ENCODE measurements at places on chromosomes 1 and 21.

GRCh38 chr1:176963181-176963580, 201.3 kb downstream of the ASTN1 start:
- no peak for ATAC-seq

GRCh38 chr1:77706321-77706720, 23.9 kb upstream of the ZZZ3 start:
- no peak for ATAC-seq

DNA sequence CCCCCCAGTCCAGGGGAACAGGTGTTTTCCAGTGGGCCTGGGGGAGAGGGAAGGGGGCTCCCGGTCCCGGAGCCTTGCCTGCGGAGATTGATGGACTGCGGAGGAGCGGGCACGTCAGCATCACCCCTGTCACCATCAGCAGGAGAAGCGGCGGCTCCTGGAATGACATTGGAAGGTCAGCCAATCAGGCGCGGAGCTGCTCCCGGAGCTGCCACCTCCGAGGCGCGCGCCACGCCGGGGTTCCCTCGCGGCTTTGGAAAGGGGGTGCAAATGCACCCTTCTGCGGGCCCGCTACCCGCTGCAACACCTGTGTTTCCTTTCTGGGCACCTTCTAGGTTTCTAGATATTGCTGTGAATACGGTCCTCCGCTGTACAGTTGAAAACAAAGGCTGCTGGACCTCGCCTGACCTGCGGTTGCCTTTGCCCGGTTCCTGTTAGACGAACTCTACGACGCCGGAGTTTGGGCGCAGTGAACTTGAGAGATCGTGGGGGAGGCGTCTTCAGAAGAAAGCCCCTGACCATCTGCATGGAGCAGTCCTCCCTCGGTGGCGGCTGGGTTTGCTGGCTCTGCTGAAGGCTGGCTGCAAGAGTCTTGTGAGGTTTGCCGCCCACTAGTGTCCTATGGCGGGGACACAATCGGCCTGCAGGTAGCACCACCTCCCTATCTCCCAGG, 5.3 kb downstream of the DSCAM start:
- no peak for ATAC-seq

DNA sequence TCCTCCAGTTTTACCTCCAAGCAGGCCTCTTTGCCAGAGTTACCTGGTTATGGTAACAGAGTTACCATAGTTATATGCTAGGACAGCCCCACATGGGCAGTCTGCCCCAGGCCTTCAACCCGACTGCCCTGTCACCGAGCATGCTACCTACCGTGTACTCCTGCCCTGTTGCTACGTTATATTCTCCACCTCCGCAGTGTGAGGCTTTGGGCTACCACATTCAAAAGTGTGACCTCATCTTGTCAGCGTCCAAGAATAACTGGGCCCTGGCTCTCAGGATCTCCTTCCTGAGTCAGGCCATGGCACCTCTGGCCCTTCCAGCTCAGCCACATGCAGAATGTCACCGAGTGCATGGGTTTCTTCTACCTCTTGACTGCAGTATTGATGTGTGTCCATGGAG, 8.9 kb downstream of the MAPKAPK2 start:
- no peak for ATAC-seq

DNA sequence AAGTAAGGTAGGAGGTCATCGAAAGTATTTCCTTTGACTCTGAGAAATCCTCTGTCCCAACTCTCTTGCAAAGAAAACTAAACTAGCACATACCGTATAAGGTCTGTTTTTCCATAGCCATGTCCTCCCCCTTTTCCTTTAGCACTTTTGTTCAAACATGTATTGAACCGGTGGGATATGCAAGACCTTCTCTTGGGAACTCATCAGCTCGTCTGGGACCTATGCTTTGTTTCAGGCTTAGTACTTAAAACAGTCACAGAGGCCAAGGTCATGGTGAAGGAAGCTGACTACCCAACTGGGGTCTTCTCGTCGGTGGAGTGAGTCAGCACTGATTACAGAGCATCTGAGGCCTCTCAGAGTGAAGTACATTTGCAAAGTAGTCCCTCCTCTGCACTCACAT, 185.0 kb downstream of the ZBTB18 start:
- no peak for ATAC-seq

DNA sequence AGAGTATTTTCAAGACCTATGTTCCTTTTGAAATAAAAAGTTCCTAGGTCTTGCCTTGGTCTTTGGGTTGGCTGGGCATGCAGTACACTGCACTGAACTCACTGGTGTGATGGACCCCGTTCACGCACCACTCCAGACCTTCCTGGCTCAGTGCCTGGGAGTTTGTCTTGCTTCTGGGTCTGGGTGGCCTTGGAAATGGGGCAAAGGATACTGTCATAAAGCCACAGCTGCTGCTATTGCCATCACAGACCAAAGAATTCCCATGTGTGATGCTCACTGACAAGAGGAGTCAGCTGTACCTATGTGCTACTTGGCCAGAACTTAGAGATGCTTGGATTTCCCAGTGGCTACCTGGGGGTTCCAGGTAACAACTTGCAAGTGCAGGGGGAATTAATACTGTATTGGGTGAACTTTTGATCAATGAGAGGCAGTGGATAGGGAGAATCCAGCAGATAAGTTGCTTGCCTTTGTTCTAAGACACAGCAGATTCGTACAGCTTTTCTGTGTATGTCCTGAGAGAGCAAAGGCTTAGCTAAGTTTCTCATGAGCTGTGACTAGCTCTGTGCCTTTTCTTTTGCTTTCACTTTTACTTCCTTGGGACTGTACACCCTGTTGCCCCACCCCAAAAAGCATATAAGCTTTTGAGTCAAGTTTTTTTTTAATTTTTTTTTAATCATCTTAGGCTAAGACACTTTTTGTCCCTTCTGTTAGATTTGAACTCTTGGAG, 115.3 kb downstream of the RUNX1 start:
- peak; percentile 85 for ATAC-seq

DNA sequence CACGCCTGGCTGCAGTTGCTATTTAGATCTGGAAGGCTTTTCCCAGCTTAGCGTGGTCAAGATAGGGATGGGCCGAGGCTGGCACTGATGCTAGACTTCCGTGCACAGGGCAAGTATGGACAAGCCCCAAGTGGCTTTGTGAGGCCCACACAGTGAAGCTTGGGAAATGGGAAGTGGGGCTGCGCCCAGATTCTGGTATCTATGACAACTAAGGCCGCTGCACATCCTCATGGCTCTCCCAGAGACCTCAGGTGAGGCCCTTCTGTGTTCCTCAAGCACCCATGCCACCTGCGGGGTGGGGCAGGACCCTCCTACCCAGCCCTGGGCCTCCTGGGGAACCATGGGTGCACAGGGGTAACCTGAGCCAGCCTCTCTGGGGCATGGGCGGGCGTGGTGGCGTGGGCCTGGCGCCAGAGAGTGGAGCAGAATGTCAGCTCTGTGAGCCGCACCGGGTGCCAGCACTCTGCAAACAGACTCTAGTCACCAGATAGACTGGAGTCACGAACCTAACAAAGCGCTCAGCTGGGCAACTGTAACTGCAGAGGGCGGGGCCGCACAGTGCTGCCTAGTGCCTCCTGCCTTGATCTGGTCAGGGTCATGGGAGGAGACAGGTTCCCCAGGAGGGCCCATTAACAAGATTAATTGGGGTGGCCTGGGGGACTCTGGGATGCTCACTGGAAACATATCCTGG, 46.4 kb downstream of the ELF3 start:
- no peak for ATAC-seq

DNA sequence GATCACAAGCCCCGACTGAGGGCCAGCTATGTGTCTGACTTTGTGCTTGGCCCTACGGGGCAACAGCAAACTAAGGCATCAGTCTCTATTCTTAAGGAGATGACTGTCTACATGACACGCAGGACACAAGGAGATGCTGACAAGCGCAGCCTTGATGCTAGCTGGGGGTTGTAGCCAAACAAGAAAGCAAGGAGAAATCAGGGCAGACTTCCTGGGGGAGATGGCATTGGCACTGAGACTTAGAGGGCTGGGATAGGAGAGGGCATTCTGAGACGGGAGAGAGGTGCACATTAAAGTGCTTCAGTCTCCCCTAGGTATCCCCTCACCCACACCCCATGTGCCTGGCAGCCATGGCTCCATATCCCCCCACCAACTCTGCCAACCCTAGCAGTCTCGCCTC, 210.8 kb upstream of the POU3F1 start:
- no peak for ATAC-seq

GRCh38 chr1:107863342-107863741, 101.6 kb downstream of the VAV3 start:
- ATAC-seq = no peak

DNA sequence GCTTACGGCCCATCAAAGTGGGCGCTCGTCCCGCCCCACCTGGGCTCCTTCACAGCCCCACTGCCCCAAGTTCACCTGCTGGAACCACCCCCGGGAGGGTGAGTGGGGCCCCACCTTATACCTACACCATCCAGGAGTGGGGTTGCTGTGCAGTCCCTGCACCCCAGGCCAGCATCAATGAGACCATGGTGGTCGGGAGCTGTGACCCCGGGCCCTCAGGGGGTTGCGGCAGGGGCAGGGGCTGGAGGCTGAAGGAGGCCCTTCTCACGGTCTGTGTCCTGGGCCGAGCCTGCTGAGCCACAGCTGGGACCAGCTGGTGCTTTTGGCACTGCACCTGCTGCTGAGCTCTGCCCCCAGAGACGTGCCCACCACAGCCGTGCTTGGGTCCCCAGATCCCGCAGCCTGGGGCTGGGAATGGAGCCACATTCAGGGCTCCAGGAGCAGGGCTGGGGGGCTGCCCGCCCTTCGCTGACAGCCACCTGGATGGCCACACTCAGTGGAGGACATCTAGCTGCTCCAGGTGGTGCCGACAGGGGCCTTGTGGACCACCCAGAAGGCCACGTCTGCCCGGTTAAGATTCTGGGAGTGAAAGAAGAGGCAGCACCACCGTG, 17.4 kb downstream of the ACTRT2 start:
- no peak for ATAC-seq

- ATAC-seq = no peak
Observed at GRCh38 chr1:25927521-25928265, 21.5 kb upstream of the STMN1 start.

- no peak for ATAC-seq
Observed at GRCh38 chr1:53311702-53312305, 16.1 kb downstream of the LRP8 start.

DNA sequence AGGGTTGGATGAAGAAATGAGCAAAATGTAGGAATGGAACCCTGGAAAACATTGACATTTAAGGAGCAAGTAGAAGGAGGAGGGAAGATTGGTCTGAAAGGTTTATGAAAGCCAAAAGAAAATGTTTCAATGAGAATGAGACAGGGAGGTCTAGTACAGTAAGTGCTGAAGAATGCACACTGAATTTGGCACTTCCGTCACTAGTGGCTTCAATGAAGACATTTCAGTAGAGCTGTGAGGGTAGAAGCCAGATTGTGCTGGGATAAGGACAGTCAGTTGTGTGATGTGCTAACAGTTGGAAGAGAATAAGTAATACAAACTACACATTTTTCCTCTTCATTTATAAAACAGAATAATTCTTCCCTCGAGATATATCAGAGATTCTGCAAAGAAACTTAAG, 17.1 kb downstream of the THEM4 start:
- ATAC-seq = no peak

- no peak for ATAC-seq
Observed at GRCh38 chr1:174747613-174748012, 252.1 kb upstream of the CACYBP start.

DNA sequence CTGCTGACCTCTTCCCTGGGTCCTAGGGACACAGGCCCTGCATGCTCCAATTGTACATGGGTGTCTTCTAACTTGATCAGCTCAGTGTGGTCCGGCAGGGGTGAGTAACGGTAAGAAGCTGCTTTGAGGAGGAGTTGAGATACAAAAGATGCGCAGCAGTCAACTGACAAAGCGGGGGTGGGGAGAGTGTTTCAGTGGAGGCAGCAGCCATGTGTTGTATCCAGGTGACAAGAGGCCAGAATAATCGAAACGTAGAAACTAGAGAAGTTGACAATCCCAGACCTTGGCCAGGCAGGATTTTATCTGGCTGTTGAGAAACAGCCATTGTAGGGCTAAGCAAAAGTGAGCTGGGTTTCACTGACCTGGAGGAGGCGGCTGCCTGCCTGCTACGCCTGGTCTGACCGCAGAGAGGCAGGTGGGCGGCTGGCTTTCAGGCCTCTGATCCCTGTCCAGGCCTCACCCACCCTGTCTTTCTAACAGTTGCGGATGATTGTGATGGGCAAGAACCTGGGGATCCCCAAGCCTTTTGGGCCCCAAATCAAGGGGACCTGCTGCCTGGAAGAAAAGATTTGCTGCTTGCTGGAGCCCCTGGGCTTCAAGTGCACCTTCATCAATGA, 28.8 kb downstream of the PADI6 start:
- no peak for ATAC-seq

Measured in activated T-helper 17 cell treated with anti-CD3 and anti-CD28 coated beads, Interleukin-2, amount 50 U/mL, for 72 hours (primary cell).